ENCODE measurements at places on chromosomes 2 and 18.

DNA sequence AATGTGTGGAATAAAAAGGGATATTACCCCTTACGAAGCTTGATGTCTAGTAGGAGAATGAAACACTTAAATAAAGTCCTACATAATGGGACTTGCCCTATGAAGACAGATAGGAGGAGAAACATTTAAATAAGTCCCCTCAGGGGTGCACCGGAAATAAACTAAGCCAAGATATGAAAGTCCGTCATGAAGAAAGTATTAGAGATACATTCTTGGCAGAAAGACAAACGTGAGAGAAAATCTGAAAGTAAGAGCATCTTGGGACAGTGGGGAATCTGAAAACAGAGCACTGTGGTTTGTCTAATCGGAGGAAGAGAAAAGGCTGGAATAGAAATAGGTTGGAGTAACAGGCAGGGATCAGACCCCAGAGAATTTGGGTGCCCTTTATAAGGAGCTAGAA lies 516.9 kb upstream of the DSEL start:
- DNase-seq: no peak

GRCh38 chr2:200298816-200299215 lies 7.7 kb upstream of the SPATS2L start:
- no peak for DNase-seq

- DNase-seq: no peak
These were observed 1.5 kb upstream of the GPD2 start for GRCh38 chr2:156434461-156435291.

- DNase-seq: no peak
These were observed 210.9 kb downstream of the DYM start for GRCh38 chr18:49249521-49249920.

- DNase-seq: no peak
These were observed 227.8 kb upstream of the RBBP8 start for GRCh38 chr18:22705328-22705727.

- DNase-seq: no peak
These were observed 89.0 kb downstream of the ZNF532 start for GRCh38 chr18:58953627-58954026.

- no peak for DNase-seq
These were observed 165.8 kb downstream of the TNS1 start for GRCh38 chr2:217836901-217837491.

DNA sequence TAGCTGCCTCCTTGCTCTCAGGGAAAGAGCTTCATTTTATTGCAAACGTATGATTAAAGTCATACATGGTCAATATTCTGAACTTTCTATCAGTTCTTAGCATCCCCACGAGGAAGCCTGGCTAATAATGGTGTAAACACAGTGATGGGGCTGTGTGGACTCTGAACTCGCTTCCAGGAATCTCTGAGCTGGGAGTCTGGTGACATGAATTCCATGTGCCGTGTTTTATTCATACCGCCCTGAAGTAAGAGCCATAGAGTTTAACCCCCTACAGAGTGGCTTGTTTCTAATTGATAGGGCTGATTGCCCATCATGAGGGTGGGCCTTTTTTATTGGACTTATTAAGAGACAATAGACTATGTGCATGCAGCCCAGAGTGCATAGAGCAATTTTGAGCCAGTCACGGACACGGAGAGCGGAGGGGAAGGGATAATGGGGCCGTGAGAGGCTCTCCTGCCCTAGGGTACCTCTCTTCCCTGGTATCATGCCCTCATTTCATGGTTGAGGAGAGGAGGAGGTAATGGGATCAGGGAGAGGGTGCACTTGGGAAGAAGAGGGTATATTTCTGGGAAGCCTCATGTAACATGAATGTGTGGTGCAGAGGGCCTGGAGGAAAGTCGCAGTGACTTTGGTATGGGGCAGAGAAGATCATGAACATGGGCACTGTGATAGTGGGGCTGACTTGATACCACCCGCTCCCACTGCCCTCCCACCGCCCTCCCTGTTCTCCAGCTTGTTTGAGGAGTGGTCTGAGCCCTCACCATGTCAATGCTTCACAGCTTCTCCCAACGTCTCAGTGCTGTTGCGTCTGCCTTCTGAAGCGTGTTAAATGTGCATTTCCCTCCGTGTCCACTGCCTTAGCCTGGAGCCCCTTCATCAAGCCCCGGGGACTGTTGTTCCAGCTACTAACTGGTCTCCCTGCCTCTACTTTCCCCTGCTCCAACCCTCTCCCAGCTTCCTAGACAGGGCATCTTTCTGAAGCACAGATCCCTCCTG lies 73.2 kb downstream of the IL1R2 start:
- no peak for DNase-seq

DNA sequence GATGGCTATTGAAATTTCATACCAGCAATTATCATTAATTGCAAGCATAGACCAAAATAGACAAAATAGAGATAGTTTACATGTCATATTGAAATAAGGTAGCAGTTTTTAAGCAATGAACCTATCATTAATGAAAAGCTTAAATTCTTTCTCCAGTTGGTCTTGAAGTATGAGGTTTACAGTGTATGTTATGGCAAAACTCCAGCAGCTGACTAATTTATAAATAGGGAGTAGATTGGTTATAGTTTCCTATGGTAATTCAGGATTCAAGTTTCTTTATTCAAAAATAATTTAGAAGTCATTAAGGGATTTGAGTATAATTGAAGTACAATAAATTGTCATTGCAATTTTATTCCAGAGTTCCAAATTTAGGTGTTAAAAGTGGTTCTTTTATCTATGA lies 69.6 kb upstream of the COL5A2 start:
- DNase-seq: no peak

GRCh38 chr2:232061265-232061664 lies 99.8 kb downstream of the DIS3L2 start:
- DNase-seq: no peak
